ENCODE measurements at places on chromosomes 16 and 17.

GRCh38 chr16:66129196-66129595 lies 237.3 kb upstream of the CDH5 start:
- DNase-seq, result no peak

DNA sequence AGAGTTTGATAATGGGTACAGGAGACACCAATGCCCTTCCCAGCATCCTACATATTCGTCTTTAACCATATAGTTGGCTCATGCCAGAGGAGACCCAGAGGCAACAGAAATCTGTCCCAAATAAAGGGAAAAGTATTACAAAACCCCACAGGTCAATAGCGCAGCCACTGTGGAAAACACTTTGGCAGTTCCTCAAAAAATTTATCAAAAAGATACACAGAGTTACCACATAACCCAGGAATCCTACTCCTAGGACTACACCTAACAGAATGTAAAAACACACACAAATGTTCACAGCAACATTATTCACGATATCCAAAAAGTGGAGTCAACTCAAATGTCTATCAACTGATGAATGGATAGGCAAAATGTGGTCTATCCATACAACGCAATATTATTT lies 135.8 kb downstream of the CEP112 start:
- no peak for DNase-seq

DNA sequence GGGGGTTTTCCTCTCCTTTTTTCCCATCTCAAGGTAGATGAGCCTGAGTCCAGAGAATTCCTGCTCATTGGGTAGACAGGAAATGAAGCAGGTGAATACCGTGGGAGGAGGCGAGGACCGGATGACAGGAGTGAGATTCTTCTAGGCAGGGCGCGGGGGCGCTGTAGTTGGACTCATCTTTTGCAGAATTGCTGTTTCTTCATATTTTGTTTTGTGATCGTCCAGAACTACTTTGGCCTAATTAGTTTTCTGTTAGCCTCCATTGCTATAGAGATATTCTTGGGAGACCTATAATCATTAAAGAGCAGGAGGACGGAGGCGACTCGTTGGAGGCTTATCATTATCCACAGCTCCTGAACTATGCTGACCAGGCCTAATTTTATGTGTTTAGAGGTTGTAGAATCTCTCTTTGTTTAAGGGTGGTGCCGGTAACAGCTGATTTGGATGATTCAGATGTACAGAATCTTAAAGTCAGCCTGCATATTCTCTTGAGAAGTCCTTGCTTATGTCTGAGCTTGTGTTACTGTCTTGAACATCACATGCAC lies 650 bp downstream of the ATP6V0A1 start:
- peak; percentile 81 for DNase-seq

- peak; percentile 71 for DNase-seq
These were observed 53.2 kb downstream of the NDEL1 start for GRCh38 chr17:8488901-8489300.

- no peak for DNase-seq
These were observed 19.9 kb downstream of the RANBP10 start for GRCh38 chr16:67786491-67786890.

DNA sequence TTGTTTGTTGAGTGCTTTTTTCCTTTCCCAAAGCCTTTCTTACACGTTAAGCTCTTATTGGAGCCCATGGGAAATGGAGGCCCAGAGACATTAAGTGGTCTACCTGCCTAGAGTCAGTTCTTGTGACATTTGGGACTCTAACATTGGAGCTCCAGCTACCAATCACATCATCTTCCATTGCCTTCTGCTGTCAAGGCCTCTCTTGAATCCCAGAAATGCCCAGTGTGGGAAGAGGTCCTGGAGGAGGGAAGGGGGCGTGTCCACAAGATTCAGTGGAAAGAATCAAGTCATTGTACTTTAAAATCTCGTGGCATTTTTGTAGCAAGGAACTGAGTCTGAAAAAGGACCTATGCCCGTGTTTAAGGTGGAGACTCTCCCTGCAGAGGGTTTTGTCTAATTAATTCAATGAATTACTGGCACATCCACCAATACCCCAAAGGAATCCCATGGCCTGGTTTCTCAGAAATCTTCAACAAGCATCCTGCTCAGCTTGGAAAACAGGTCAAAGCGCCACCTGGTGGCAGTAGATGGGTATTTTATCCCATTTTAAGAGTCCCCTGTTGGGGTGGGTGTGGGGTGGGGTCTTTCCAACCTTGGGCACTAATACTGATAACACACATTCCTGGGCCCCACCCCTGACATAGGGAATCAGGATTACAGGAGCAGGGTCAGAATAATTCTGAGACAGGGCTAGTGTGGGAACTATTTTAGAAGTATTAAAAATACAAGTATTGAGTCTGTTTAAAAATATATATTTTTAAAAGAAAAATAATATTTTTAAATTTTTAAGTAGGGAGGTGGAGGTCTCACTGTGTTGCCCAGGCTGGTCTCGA lies 24.6 kb downstream of the GPT2 start:
- peak; percentile 79 for DNase-seq

DNA sequence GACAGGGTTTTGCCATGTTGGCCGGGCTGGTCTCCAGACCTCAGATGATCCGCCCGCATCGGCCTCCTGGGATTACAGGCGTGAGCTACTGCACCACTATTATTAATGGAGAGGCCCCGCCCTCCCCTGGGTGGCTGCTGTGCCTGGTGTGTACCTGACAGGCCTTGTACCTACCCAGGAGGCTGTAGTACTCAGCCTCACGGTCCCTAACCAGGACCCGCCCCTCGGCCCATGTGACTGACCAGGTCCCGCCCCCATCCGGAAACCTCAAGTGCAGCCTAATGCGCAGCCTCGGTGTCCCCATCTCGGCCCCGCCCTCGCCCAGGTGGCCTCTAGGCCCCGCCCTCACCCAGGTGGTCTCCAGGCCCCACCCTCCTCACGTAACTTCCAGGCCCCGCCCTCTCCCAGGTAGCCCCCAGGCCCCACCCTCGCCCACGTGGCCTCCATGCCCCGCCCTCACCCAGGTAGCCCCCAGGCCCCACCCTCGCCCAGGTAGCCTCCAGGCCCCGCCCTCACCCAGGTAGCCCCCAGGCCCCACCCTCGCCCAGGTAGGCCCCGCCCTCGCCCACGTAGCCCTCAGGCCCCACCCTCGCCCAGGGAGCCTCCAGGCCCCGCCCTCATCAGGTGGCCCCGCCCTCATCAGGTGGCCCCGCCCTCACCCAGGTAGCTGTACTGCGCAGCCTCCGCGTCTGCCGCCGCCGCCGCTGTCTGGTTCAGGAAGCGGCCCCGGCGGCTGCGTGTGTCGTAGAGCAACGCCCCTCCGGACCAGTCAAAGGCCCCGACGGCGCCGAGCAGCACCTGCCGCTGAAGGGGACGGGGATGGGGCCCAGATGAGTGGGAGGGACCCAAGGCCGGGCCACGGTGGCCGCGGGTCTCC lies 31.0 kb downstream of the HASPIN start:
- DNase-seq, result peak; percentile 96

- peak; percentile 80 for DNase-seq
These were observed 3.6 kb upstream of the HS3ST3B1 start for GRCh38 chr17:14297161-14297851.

DNA sequence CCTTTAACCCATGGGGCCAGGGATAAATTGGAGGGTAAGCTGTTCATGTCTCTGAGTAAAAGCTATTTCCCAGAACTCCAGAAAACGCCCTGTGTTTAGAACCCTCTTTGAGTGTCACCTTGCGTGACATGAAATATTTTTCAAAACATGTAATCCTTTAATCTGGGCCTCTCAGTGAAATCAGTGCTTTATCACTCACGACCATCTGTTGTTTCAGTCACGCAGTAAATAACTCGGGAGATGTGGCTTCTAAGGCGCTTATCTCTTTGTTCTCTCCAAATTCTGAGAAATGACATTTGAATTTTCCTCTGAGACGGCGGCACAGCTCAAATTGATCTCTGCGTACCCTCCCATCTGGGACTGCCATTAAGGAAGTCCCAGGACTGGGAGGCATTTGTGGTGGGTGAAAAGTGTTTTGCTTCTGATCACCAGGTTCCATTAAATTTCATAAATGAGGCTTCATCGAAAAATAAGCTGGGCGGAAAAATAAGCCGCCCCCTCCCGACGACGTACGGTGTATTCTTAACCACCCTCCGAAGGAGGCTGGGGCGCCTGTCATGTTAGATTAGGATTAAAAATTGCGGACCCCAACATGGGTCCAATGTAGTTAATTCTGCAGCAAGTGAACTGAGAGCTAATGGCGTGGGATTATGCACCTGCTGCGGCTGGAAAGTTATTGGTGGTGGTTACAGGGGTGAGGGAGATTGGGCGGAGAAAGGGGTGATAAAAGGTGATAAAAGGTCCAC lies 12.7 kb downstream of the WFDC1 start:
- no peak for DNase-seq

DNA sequence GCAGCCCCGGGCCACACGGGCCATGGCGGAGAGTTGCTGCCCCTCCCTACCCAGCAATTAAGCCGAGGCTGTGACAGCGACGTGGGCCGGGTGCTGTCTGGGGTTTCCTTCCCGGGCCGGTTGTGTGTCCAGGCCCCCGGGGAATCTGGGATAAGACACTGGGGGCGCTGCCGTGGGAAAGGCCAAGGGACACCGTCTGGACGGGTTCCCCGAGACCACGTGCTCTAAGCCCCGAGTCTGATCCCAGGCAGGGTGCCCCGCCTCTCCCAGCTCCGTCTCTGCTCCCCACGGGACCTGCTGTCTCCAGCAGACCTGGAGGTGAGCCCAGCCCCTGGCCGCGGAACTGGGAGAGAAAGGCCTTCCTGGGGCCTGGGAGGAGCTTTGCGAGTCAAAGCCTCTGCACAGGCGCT lies 92.2 kb downstream of the IRX3 start:
- no peak for DNase-seq

DNA sequence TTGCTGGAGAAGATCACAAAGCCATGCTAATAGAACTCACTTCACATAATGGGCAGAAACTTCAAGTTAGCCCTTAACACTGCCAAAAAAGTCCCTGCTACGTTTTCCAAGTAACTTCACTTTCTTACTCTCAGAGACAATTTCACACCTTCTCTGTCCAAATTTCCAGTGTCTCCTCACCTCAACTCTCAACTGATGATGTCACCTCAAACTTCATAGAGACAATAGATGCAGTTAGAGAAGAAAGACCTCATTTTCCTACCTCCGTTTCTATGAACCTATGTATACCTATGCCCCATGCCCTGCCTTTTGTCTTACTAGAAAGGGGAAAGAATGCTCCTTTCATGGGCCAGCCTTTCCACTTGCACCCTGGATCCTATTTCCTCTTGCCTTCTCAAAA lies 14.2 kb upstream of the EFCAB3 start:
- no peak for DNase-seq

GRCh38 chr16:87000001-87000400 lies 317.2 kb downstream of the C16orf95 start:
- DNase-seq, result peak; percentile 59

- DNase-seq, result no peak
These were observed 151.2 kb downstream of the MYO1D start for GRCh38 chr17:32725697-32726096.

DNA sequence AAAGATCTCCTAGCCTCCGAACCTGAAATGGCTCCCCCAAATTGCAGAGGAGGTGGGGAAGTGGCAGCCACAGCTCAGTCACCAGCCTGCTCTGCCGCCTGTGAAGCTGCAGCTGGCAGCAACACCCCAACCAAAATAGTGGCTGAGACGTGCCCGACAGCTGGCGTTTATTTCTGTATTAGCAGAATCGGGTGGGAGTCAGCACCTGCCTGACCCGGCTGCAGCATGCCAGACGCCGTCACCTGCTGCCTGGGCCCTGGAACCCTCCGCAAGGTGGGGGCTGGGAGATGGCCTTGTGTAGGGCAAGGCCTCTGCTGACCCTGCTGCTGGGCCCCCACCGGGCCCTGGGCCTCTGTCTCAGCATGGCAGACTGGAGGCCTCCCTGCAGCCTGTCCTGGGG lies 17.5 kb upstream of the PABPN1L start:
- no peak for DNase-seq

GRCh38 chr16:85947230-85948137 lies 48.5 kb downstream of the IRF8 start:
- DNase-seq, result no peak

DNA sequence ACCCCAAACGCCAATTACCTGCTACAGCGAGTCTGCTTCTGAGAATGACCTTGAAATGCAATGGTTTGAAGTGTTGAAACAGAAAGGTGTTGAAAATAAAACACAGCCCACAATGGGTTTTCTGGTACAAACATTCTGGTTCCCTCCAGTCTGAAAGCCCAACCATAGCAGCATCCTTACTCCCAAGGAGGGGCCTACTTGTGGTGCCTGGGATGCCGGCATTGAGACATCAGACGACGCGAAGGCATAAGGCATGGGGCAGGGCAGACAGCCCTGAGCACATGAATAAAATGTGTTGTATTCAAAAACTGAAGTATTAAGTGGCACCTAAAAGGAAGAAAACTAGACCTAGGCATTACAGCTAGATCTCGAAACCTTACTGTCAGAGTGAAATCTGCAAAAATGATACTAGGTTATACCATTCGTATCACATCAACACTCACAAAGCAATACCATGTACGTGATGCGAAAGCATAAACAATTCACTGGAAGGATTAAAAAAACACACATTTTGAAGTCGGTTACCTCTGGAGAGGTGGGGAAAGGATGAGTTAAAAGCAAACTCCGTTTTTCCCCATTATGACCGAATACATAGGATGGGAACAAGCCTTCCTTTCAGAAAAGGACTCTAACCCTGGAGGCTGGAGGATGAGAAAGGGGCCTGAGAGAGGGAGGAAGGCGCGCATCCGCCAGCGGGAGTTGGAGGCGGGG lies 702 bp downstream of the NUDT21 start:
- DNase-seq, result peak; percentile 18

DNA sequence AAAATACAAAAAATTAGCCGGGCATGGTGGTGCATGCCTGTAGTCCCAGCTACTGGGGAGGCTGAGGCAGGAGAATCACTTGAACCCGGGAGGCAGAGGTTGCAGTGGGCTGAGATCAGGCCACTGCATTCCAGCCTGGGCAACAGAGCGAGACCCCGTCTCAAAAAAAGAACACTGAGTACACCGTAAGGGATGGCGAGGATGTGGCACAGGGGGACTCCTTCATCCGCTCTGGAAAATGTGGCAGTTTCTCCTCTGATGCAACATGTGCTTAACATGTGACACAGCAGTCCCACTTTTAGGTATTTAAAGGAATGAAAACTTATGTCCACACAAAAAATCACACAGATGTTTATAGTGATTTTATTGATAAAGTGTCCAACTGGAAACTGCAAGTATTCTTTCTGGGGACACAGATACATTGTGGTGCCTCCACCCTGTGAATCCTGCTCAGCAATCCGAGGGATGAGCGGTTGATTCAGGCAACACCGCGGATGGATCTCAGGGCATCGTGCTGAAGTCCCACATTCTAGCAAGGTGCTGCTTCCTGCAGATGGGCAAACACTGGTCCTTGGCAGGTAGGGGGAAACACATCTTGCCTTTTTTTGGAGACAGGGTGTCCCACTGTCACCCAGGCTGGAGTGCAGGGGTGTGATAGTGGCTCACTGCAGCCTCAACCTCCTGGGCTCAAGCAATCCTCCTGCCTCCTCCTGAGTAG lies 3.5 kb upstream of the C16orf95 start:
- no peak for DNase-seq

DNA sequence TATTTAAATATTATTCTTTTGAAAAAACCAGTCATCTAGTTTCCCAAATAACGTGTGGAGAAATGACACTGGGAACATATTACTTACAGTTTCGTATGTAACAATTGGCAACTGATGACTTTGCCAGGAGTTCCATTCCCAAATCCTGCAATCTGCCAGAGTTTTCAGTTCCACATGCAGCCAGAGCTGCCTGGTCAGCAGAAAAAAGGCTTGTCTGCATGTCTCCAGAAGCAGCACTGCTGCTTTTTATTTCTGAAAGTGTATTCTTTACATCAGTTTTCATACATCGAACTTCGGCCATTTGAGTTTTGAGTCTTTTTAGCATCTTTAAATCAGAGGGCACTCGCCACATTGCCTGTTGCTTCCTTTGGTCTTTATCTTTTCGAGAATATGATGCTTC lies 78.4 kb downstream of the TRIM37 start:
- no peak for DNase-seq

GRCh38 chr16:50731989-50732832 lies 9.7 kb upstream of the CYLD start:
- no peak for DNase-seq

Data from hepatocyte (in vitro differentiated cells).